ENCODE measurements at places on chromosomes 1 and 21.

DNA sequence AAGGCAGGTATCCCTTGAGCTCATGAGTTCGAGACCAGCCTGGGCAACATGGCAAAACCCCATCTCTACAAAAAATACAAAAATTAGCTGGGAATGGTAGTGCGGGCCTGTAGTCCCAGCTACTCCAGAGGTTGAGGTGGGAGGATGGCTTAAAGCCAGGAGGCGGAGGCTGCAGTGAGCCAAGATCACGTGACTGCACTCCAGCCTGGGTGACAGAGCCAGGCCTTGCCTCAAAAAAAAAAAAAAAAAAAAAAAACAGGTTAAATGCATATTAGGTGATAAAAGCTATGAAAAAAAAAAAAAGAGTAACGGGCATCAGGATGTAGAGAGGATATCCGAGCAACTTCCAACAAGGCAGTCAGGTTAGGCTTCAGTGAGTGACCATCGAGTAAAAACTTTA, 2.8 kb upstream of the SRRM1 start:
- DNase-seq = no peak

DNA sequence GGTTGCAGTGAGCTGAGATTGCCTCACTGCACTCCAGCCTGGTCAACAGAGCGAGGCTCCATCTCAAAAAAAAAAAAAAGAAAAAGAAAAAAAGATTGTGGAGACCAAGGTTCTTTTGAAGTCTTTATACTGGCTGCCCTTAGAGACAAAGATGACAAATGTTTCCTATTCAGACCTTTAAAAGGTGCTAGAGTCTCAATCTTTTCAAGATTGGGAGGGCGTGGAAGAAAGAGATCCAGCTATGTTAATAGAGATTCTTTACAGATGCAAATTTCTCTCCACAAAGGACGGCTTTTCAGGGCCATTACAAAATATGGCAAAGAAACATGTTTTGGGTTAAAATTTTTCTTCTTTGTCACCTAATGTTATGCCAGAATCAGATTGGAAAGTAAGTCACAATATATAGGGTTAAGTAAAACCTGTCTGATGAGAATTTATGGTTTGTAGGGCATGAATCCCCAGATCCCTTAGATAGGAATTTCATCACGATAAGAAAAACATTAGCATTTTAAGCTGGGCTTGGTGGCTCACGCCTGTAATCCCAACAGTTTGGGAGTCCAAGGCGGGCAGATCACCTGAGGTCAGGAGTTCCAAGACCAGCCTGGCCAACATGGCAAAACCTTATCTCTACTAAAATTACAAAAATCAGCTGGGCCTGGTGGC, 13.0 kb upstream of the MORC3 start:
- DNase-seq = no peak

DNA sequence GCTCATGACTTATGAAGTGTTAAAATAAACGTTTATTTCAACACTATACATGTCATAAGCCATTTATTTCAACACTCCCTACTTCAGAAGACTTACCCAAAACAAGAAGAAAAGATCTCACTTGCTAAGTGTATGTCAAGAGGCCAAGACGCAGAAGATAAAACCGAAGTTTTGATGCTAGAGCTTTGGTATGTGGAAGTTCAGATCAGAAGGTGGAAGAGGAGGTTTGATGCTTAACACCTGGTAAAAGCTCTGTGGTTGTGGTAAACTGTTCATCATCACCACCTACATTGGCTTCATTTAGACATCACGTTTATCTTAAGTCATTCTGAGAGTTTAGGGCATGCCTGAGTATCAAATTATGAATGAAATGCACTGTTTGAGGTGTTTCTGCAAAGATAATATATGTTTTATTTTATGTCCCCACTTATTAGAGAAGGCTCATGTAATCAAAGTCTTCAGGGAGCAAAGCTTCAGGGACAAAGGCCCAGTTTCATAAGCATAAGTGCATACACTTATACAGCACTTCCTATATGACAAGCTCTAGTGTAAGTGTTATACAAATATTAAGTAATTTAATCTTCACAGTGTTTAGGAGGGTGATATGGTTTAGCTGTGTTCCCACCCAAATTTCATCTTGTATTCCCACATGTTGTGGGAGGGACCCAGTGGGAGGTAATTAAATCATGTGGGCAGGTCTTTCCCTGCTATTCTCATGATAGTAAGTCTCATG, 533.3 kb downstream of the PTBP2 start:
- DNase-seq = no peak

DNA sequence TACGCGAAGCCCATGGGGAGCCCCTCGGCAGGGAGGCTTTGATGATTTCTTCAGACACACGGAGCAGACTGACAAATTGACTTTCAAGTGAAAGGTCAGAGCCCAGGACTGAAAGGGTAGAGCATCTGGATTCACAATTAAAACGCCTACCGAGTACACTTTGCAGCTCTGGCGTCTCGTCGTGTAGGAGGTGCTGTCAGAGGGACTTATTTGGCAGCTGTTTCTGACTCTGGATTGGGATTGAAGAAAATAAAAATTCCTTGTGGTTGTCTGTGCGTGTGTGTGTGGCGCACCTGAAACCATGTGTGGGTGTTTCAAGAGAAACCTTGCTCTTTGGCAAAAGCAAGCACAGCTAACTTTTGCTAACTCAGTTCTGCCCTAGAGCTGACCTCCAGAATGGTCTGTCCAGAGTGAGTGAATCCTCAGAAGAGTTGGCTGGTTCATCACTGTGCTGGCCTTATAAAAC, 348.7 kb downstream of the HLX start:
- DNase-seq = no peak

DNA sequence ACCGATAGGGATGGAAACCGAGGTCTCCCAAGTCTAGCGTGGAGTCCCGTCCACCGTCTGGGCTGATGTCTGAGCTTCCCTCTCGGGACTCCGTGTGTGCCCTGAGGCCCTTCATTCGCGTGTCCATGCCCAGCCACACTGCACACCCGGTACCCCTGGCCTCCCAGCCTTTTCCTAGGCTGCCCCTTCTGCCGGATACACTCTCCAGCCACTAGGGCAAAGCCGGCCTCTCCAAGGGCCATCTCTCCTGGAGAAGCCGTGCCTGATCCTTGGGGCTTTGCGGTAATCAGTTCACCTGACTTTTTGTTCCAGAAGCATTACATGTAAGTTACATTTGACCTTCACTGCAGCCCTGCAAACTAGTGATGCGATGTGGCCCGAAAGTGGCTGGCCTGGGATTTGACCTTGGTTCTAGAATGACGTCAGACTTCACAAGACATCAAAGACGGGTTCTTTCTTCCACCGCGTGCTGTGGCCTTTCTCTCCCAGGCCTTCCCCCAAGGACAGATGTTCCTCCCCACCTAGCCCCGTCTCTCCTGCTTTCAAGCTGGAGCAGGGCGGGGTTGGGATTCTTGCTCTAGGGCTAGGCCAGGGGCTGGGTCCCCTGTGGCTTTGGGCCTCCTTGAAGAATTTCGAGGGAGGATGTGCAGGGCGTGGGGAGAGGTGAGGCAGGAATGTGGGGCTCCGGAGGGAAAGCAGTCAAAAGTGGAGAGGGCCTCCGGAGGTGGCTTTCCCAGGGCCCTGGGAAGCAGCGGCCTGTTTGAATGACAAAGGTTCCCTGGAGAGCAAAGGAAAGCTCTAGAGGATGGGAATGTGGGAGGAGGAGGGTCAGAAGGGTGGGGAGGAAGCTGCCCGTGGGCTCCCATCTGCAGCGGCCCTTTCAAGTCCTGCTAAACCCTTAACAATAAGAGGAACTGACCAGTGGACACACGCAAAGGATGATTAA, 49.7 kb upstream of the SLC2A1 start:
- DNase-seq = no peak

GRCh38 chr1:87702455-87702854, 373.8 kb downstream of the LMO4 start:
- no peak for DNase-seq
